Hematopoietic multipotent progenitor cell treated with erythropoietin and hydrocortisone succinate and interleukin-3 and kit ligand, for 17 days (in vitro differentiated cells): ENCODE measurements at places on chromosomes 16 and 17.

DNA sequence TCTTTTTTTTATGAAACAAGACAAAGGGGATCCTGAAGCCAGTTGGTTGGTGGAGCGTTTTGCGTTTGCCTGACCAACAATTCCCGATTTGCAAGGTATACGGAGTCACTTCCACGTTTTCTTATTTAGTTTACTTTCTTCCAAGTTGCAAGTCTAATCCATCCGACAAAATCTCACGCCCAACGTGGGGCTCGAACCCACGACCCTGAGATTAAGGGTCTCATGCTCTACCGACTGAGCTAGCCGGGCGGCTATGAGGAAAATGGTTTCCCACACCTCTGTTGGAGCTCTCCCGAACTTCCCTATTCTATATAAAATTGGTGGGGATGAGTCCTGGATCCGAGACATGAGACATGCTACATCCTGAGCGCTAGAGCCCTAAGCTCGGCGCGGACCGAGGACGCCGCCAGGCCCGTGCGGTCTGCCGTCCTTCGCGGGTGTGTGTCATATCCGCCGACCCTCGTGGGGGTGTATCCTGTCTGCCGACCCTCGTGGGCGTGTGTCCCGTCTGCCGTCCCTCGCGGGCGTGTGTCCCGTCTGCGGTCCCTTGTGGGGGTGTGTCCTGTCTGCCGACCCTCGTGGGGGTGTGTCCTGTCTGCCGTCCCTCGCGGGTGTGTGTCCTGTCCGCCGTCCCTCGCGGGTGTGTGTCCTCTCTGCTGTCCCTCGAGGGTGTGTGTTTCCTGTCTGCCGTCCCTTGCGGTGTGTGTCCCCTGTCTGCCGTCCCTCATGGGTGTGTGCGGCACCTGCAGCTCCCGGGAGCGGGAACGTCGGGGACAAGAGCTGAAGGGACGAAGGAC lies 22.6 kb downstream of the ZNF213 start:
- peak; percentile 52 for DNase-seq

- DNase-seq, result peak; percentile 81
Measured at GRCh38 chr16:71746442-71747046, 22.0 kb upstream of the PHLPP2 start.

DNA sequence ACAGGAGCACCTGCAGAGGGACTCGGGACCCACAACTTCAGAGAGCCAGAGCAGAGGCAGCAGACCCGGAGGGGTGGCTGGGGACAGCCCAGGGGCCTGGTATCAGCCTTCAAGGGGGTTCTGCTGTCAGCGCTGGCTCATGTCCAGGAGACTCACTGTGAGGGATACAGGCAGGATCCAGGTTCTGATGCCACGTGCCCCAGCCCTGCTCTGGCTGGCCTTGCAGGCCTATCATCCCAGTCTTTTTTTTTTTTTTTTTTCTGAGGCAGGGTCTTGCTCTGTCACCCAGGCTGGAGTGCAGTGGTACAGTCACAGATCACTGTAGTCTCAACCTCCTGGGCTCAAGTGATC lies 9.0 kb upstream of the MTSS2 start:
- DNase-seq, result peak; percentile 55

- DNase-seq, result no peak
Measured at GRCh38 chr16:30927789-30928378, 4.5 kb downstream of the FBXL19 start.

- peak; percentile 14 for DNase-seq
Measured at GRCh38 chr17:49557312-49558024, 18.2 kb upstream of the NXPH3 start.

DNA sequence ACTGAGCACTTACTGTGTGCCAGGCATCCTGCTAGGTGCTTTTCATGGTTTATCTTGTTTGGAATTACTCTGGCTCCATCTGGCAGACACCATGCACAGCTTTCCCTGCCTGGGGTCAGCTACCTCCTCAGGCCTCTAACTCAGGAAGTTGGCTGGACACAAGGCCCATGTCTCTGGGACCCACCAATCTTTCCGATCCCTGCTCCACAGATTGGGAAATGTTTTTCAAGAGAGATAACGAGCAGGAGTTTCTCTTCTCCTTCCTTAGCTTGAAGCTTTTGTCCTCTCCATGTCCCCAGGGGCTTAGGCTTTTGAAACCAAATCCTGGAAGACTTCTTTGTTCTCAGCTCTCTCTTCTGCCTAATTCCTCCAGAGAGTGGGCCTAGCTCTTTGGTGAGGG lies 11.5 kb upstream of the ELAC2 start:
- DNase-seq, result no peak

GRCh38 chr16:89052191-89052889 lies 41.3 kb upstream of the ACSF3 start:
- DNase-seq, result no peak

DNA sequence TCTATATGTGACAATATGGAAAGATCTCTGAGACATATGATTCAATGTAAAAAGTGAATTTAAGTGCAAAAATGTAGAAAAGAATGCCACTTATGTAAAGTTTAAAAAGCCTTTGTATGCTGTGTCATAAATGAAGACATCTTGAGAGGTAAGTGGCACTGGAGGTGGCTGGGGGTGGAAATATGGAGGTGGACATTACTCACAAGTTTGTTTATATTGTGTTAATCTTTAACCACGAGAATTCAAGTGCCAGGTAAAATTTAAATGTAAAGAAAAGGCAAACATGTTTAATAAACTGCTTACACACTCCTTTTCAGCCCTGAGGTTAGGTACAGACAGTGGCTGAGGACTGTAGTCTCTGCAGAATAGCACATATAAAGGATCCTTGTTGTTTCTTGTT lies 235.1 kb downstream of the ABCC12 start:
- no peak for DNase-seq

- peak; percentile 99 for DNase-seq
Measured at GRCh38 chr17:45060797-45061605, at the start of gene NMT1. Gene NMT1, plus strand, starts transcription at chr17:45061317. Its CDS starts 13 bp downstream, at chr17:45061330.

- DNase-seq, result no peak
Measured at GRCh38 chr17:62627904-62628633, 599 bp downstream of the MRC2 start.

DNA sequence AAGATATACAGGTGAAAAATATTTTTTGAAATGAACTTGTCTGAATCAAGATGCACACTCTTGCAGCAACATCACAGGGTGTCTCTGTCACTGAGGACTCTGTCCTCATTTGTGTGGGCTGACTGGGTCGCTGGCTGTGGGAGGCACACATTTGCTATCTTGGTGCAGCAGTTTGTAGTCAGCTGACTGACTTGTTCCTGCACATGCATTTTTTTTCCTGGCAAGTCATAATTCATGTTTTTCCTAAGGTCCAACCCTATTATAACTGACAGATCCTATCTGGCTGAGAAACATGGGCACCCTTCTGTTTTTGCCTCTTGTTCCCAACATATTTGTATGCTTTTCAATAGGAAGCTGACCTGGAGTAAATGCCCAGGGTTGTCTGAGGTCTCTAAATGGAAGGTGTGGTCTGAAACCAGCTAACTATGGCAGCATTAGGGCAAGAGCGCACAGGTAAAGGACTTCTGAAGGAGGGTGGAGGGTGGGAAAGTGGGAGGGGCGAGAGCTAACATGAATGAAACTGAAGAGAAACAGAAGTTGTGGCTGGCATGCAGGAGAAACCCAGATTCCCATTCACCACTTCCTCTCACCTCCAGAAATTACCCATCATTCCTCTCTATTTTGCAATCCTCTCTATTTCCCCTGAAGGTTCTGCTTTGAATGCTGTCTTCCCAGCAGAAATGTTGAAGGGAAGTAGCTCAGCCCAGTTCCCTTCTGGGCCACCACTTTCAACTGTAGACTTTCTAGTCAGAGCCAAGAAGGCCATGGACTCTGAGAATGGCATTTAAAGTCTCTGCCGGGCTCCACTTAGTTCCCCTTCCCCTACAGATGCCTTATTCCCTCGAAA lies 166.1 kb downstream of the PRKCA start:
- DNase-seq, result peak; percentile 20

GRCh38 chr17:59643159-59644140 lies 23.8 kb downstream of the CLTC start:
- DNase-seq, result no peak

DNA sequence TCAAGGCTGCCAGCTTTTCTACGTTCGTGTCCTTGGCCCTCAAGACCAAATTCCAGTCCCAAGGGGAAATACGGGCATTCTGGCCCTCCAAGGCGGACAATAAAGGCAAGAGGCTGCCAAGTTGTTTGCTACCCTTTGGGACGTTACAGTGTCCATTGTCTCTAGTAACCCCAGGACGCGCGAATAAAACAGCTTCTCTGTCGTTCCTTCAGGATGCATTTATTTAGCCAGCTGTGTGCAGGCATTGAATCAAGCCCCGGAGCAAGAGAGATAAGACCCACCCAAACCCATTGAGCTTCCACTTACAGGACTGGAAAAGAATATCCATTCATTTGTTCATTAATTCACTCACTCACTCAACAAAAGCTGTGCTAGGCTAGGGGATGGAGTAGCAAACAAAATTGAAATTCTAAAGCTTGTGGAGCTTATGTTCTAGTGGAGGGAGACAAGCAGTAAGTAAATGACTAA lies 656 bp downstream of the MRPL58 start:
- no peak for DNase-seq

- no peak for DNase-seq
Measured at GRCh38 chr17:66443166-66443565, 140.8 kb downstream of the PRKCA start.

GRCh38 chr16:57734308-57734924 lies 1.2 kb upstream of the KATNB1 start:
- DNase-seq, result no peak

DNA sequence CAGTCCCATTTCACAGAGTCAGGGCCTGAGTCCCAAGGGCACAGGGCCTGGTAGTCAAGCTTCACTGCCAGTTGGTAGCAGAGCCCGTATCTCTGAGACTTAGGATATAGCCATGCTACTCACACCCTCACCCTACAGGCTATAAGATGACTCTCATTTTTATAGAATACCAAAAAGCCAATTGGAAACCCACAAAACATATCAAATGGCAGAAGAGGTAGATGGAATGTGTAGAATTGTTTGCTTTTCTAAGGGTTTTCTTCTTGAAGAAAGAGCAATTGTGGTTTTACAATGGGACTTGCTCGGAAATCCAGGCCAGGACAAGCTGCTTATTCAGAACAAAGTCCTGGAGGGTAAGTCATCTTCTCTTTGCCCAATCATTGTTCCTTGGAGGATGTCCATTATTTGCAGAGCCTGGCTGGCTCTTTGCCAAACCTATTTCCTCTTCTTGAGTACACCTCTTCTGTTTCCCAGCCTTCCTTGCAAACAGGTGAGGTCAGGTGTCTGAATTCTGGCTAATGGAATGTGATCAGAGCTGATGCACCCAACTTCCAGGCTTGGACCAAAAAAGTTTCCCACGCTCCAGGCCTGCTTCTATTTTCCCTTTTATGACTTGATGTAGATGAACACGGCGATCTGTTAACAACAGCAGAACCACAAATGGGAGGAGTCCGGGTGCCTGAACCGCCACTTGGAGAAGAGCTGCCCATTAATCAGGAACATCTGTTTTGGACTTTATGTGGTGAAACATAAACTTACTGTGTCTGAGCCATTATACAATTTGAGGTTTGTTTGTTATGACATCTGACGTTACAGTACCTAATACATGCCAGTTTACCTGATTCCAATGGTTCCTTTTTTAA lies 16.9 kb upstream of the CCL22 start:
- DNase-seq, result no peak

DNA sequence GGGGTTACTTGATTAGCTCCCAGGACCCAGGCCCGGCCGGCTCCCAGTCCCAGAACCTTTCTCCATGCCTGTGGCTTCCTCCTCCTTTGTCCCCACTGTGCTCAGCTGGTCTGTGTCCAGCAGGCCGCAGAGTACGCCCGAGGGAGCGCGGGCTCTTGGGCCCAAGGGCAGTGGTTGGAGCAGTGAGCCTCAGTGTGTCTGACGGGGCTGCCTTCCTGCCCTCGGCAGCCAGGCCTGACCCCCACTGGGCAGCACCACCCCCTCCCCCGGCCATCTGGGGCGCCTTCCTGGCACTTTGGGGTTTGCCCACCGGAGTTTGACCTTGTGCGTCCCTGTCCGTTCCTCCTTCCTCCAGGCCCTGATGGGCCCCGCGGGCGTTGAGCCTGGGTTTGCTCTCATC lies 62.4 kb upstream of the PVALEF start:
- DNase-seq, result no peak

DNA sequence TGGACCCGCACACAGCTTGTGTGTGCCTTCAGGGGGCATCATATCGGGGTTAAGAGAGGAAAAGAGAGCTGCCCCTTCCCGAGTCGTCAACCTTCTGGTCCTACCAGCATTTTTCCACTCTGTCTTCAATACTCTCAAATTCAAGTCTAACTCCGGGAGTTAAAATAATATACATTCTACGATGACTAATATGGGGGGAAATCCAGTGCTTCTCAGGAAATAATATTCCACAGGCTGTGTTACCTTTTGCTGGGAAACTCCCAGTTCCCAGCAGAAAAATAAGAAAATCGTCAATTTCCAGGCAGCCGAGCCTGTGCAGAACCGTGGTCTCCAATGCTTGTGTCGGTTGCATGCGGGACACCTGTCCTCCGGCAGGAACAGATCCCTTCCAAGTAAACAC lies 105.0 kb upstream of the FOXF1 start:
- DNase-seq, result no peak

- DNase-seq, result no peak
Measured at GRCh38 chr17:16448490-16448889, 33.1 kb downstream of the TRPV2 start.

DNA sequence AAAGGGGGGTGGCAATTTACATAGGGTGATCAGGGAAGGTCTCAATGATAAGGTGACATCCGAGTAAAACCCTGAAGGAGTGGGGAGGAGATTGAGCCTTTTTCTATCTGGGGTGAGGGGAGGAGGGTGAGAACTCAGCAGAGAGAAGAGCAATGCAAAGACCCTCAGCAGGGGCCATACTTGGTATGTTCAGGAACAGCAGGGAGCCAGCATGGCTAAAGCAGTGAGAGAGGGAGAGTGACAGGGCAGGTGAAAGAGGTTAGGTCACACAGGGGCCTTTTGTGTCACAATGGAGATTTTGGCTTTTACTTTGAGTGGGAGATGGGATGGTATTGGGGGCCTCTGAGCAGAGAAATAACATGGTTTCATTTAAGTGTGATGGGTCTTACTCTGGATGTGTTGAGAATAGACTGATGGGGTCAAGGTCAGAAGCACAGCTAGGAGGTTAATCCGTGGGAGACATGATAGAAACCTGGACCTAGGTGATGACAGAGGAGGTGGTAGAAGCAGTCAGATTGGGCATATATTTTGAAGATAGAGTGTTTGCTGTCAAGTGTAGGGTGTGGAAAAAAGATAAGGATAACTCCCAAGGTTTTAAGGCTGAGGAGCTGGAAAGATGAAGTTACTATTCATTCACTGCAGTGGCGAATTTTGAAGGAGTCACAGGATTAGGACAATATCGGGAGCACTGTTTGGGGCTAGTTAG lies 6.2 kb downstream of the SP2 start:
- DNase-seq, result no peak

- DNase-seq, result no peak
Measured at GRCh38 chr17:68290268-68290954, 516 bp downstream of the SLC16A6 start.

DNA sequence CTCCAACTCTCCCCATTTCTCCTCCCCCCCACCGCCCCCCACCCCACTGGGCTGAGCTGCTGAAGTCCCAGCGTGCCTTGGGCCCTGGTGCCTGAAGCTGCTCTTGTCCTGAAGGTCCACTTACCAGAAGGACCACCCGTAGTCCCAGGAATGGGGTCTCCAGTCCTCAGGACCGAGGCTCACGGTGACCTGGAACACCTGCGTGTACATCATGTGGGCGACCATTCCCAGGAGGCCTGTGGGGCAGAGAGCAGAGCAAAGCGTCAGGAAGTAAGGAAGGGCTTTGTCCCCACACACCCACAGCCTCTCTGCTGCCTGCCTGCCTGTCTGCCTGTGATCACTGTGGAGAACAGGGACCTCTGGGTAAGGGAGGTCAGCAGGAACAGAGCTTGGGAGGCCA lies 218.7 kb downstream of the GSG1L start:
- no peak for DNase-seq
